Cortex of kidney (tissue), 1 donor: ENCODE measurements at places on chromosomes 16 and 17.

DNA sequence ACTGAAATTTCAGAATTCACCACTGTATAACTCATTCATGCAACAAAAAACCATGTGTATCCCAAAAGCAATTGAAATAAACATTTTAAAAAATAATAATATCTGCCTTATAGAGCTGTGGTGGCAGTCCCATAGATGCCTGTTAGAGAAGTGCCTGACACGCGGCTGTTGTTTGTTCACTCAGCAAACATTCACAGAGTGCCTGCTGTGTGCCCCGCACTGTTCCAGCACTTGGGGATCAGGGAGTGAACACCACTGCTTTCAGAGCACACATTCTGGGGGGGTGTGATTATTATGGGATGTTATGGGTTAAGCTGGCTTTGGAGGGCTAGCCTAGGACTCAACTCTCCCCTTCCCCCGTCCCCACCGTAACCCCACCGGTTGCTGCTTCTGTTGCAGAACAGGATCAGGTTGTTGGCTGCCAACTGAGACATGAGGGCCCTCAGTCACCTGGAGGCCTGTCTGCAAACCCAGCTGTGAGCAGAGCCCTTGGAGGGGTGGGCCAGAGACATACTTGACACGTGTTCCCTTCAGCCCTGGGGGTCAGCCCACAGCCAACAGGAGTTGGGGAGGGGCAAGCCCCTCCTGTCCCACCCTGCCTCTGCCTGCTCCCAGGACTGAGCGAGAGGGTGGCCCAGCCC lies 103.3 kb upstream of the CIBAR2 start:
- DNase-seq = no peak

DNA sequence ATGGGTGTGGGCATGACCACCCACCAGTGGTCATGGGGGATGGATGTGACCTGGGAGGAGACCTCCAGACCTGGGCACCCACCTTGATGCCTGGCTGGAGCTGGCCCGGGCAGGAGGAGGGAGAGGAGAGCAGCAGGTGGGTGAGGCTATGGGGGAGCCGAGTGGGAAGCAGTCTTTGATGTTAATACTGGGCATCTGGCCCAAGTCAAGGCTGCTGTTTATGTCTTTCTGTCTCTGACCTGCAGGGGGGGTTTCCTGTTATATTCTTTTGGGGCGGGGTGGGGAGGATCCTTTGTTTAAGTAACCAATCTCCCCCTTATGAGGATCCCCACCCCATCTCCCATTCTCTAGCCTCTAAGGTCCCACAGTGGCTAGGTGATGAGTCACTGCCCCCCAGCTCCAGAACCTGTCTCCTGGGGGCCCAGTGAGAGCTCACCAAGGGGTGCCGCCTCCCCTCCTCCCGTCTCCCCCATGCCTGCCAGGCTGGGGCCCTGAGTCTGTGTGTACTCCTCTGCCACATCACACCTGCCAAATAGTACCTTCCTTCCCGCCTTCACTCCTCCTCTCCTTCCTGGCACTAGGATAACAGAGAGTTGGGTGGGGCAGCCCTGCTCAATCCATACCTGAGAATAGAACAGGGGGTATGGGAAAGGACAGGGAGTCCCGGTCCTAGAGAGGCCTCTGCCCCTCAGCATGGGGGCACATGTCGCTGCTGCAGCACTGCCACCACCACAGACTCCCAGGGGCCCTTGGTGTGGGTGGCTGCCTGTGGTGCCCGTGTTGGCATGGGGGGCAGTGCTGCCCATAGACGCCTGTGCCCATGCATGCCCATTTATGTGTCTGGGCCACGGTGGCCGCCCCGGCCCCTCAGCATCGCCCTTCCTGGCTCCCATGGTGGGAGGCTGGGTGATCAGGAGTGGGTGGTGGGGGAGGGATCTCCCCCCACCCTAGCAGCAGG lies 7.3 kb downstream of the THRA start:
- no peak for DNase-seq

DNA sequence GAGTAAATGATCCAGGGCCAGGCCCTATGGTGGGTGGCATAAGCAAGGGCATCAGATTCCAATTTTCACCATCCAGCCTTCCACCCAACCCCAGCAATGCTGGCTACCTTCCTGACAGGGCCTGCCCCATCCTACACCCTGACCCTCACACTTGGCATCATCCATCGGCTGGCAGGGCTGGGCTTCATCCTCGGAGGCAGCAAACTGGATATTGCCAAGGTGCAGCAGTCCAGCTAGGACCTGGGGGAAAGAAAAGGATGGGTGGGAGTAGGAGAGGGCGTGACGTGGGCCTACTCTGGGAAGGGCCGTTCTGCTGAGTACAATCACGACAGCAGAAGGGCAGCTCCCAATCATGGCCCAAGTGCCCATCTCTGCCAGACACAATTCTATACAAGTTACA lies 23.5 kb downstream of the MYO19 start:
- DNase-seq = no peak

DNA sequence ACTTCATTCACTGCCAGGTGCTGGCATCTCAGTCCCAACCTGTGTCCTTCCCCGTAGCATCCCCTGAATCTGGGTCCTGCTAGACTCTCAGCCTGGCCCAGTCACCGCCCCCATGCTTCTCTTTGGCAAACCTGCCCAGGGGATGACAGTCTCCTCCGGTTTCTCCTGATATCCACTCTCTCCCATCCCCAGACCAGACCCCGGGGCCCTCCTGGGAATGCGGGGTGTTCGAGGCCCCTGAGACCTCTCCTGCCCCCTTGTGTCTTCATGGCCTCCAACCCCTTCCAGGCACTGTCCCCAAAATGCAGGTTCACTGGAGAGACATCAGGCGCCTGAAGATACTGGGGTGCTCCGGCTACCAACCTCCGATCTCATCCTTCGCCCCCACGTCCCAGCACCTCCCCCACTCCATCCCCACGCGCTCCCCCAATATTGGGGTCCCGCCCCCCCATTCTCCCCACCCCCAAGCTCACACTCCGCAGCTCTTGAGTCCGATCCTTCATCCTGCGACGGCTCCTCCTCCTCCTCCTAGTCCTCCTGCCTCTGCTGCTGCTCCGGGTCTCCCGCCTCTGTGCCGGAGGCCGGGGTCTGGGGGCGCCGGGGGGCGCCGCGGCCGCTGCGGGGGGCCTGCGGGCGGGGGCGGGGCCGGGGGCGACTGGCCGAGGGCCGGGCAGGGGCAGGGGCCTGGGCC lies 399 bp downstream of the STX1B start:
- DNase-seq = no peak

DNA sequence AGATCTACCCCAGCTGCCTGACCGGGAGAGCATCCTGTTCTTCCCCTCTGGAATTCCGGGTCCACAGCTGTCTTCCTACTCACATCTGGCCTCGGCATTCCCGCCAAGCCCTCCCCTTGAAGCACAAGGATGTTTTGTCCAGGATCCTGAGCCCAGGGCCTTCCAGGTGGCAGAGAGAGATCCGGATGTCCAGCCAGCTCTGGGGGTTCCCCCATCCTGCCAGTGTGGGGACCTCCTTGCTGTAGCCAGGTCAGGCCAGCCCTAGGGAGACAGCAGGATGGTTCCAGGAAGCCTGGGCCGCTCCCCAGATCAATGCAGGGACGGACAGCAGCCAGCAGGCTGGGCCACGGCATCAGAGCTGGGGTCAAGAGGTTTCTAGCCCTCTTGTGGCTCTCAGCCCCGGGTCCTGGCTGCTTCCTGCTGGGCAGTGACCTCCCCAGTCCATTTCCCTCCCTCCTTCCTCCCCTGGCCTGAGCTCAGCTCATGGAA lies 55.3 kb downstream of the SOCS3 start:
- no peak for DNase-seq

DNA sequence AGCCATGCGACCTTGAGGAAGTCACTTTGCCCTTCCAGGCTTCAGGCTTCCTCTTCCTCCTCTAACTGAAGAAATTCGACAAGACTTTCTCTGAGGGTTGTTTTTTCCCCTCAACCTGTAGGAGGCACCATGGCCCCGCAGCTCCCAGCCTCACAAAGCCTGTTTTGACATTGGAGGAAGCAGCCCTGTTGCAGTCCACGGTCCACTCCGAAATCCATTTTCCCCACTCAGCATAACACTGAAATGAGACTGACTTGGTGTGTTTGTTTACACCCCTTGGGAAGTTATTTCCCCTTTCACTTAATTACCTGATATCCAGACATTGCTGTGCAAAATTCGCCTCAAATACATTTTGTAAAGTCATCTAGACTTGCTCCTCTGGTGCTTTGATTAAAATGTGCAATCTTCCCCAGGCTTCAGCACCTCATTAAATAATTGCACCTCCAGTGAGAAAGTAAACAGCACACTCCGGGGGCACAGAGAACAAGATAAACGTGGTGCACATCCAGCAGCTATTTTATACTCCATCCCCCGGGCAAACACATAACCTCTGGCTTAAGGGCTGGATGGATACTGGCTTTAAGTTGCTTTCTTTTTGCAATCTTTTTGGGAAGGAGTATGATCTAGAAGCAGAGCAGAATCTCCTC lies 41.4 kb upstream of the PIRT start:
- DNase-seq = no peak

DNA sequence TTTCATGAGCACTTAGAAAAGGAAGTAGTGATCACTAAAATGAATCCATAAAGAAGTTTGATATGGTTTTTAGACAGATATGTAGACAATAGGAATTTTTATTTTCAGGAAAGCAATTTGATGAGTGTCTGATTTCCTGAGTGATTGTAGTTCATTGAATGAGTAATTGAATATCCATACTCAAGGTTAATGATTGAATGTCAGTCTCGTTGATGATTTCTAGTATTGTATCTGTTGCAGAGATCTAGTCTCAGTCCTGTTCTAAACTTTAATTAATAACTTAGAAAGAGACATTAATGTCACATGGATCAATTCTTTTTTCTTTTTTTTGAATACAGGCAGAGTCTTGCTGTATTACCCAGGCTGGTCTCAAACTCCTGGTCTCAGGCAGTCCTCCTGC lies 78.3 kb downstream of the NLK start:
- no peak for DNase-seq

- no peak for DNase-seq
Measured at GRCh38 chr16:78390508-78391324, 291.3 kb downstream of the WWOX start.

GRCh38 chr17:7043497-7044198 lies at the start of gene SLC16A11:
Gene SLC16A11, minus strand, starts transcription at chr17:7044092. Its CDS starts 579 bp downstream, at chr17:7043513.
- DNase-seq = no peak

DNA sequence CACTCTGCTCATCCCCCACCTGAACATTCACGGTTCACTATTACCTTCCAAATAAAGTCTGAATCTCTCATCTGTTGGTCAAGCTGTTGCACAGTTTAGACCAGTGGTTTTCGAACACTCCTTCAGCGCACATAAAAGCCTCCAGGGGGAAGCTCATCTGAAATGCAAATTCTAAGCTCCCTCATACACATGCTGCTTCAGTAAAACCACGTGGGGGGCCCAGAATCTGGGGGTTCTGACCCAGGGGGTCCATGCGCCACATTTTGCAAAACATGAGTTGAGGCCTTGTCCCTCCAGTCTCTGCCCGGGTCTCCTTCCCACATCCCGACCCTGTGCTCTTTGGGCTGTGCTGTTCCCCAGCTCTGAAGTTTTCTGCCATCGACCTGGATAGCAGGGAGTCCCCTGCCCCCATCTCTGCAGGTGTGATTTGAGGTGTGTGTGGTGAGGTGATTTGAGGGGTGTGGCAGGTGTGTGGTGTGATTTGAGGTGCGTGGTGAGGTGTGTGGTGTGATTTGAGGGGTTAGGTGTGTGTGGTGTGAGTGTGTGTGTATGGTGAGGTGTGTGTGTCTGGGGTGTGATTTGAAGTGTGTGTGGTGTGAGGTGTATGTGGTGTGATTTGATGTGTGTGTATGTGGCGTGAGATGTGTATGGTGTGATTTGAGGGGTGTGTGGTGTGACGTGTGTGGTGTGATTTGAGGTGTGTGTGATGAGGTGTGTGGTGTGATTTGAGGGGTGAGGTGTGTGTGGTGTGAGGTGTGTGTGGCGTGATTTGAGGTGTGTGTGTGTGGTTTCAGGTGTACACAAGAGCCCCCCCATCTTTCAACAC lies 4.8 kb upstream of the RAB37 start:
- no peak for DNase-seq

DNA sequence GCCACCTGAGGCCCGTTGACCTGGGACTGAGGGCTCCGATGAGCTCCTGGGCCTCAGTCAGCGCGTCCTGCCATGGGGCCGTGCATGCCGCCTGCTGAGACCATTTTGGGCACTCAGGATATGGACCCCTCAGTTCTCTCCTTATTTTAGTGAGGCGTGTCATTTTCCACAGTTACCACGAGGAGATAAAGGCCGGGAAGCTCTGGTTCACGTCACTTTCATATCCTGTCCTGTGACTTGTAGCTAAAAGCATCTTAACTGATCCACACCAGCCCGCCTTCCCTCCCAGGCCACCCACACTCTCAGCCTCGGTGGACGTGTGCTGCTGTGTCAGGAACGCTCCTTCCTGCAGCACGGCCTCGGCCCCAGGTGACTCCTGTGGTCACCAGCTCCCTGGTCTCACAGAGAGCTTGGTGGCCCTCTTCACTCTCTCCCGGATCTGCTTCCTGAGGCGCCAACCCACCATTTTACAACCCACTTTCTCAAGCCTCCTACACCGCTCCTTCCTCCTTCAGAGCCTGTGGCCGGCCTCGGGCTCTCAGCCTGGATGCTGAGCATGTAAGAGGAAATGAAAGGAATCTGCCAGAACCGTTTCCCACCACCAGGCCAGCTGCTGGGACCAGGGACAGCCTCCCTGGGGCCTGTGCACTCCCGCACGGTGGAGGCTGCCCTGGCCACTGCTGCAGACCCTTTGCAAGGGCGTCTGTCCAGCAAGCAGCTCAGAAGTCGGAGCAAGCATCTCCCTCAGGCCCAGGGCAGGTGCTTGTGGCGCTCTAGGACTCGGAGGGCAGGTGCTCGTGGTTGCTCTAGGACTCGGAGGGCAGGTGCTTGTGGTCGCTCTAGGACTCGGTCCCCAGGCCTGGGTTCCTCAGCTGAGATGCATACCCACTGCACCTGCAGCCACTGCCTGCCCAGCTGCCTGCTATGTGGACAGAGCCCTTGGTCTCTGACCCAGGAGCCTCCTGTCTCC lies 23.9 kb upstream of the FASN start:
- DNase-seq = no peak

DNA sequence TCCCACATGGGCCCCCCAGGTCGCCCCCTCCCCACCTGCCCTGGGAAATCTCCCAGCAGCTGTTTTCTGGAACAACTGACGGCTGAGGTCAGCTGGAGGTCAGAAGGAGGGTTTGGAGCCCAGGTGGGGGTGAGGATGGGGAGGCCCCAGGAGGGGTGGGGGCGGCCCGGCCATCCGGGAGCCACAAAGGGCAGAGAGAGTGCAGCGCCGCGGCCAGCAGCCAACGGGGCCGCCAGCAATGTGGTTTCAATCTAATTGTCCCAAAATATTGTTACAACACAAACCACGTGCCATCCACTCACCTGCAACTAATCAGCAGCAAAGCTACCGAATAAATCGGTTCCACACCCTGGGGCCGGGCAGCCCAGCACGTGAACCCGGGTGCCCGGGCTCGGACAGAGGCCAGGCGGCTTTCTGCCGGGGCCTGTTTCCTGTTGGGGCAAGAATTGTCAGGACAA lies 28.3 kb upstream of the SLC38A10 start:
- no peak for DNase-seq
